Activated CD8-positive, alpha-beta memory T cell treated with anti-CD3 and anti-CD28 coated beads for 1 hour (primary cell): ENCODE measurements at places on chromosomes 16 and 17.

DNA sequence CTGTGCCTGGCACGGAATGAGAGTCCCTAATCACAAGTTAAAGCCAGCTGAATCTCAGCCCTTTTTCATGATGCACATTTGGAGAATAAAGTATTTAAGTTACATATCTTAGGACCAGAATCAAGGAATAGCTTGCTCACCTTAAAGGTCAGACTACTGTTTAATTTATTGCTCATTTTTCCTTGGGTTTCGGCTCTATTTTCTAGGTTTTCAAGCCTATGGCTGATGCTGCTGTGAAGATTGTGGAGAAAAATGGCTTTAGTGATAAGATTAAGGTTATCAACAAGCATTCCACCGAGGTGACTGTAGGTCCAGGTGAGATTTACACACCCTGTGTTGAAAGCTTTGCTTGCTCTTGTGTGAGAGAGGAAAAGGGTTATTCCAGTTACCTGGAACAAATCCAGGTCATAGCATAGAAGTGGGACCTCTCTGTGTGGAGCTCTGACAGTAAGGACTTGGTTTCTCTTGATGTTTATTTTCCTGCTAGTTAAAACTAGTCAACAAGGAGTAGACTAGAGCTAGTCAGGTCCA is 18.1 kb downstream of the PRMT7 start:
- no peak for DNase-seq

DNA sequence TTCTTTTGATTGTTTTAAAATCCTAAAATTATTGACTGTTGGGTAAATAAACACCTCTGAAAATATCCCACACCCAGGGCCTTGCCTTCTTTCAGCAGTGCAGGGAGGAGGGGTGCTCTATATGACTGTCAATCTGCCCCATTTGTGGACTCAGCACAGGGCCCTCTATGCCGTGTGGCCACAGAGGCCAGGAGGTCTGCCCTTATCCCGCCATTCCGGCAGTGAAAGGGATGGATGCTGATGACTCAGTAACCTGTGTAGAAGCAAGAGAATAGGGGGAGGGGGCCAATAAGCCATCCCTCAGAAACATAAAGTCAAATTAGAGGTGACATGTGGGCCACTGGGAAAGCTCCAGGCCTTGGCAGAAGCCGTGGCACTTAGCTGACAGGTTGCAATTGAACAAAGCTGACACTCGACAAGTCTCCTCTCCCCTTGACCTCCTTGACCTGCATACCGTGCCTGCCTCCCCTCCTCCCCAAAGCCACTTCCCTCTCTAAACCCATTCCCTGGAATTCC is 281.4 kb upstream of the DYNLRB2 start:
- no peak for DNase-seq

DNA sequence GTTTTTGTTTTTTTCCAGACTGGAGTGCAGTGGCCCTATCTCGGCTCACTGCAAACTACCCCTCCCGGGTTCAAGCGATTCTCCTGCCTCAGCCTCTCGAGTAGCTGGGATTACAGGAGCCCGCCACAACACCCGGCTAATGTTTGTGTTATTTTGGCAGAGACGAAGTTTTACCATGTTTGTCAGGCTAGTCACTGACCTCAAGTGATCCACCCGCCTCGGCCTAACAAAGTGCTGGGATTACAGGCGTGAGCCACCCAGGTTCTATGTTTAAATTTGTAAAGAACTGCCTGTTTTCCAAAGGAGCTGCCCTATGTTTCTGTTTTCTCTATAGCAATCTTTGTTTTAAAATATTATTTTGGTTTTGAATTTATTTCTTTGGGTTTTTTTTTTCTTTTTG is 13.8 kb upstream of the C16orf87 start:
- DNase-seq = no peak

DNA sequence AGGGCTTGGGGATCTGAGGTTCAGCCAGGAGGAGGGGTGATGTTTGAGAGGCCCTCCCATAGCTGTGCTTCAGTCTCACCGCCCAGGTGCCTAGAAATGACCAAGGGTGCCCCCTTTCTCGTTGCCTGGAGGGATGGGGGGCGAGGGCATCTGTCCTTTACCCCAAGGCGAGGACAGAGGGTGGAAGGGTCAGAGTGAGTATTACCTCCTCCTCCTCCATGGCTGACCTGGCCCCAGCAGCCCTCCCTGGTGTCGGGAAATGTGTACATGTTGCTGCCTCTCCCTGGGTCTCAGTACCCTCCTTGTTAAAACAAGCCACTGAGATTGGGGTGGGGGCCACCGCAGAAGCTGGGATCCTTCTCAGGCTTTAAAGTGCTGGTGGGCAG is 2.4 kb downstream of the NECAB2 start:
- no peak for DNase-seq

GRCh38 chr17:83175119-83175821 is 95.9 kb downstream of the METRNL start:
- no peak for DNase-seq

GRCh38 chr17:81108220-81108619 is 57.1 kb upstream of the PVALEF start:
- no peak for DNase-seq

- no peak for DNase-seq
These were observed 15.8 kb upstream of the SRCIN1 start for GRCh38 chr17:38621538-38621937.
